OCI-LY7 (cell line): ENCODE measurements at places on chromosomes 12 and 14. TPM values are rescaled to one million over a fixed set of nuclear protein-coding genes. Genes with fewer than 3 reads are reported as not detected.
A peak's percentile ranks its signal among the peaks of the same experiment; 100 is the strongest.

DNA sequence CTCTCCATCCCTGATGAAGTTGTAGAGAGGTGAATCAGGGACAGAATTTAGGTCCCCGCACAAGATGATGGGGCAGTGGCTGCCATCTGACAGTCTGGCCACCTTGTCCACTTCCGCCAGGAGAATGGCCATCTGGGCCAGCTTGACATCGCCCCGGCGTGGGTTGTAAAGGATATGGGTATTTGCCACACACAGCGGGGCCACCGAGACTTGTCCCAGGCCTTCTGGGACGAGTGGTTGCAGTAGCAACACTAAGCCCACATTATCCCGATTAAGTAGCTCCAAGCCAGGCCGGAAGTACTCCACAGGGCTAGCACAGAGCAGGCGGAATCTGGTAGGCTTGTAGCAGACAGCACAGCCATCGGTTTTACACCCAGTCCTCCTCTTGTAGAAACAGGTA lies 6.2 kb downstream of the ANGEL1 start:
- no peak for DNase-seq

GRCh38 chr12:53174881-53175491 lies 5.5 kb upstream of the ZNF740 start:
- peak; percentile 38 for DNase-seq

DNA sequence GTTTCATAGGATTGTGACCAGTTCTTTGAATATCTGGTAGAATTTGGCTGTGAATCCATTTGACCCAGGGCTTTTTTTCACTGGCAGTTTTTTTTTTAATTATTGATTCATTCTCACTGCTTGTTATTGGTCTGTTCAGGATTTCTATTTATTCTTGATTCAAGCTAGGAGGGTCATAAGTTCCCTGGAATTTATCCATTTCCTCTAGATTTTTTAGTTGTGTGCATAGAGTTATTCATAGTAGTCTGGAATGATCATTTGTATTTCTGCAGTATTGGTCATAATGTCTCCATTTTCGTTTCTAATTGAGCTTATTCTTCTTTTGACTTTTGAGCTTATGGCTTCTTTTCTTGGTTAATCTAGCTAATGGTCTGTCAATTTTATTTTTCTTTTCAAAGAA lies 291.6 kb downstream of the AKAP6 start:
- no peak for DNase-seq

DNA sequence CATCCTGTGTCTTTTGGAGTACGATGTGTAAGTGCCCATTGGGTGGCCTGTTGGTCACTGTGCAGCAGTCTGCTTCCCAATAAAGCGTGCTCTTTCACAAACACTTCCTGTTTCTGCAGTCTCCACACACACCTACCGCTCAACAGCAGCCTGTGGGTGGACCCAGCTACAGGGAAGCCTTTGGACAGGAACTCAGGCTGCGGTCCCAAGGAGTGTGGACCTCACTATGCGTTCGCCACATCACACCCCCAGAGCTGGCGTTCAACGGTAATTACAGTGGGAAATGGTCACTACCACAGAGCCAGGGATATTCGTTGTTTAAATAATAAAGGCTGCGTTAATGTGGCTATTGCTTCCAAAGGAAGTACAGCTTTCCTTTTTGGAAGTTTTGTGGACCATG lies 16.2 kb downstream of the PSMC1 start:
- DNase-seq, result no peak

DNA sequence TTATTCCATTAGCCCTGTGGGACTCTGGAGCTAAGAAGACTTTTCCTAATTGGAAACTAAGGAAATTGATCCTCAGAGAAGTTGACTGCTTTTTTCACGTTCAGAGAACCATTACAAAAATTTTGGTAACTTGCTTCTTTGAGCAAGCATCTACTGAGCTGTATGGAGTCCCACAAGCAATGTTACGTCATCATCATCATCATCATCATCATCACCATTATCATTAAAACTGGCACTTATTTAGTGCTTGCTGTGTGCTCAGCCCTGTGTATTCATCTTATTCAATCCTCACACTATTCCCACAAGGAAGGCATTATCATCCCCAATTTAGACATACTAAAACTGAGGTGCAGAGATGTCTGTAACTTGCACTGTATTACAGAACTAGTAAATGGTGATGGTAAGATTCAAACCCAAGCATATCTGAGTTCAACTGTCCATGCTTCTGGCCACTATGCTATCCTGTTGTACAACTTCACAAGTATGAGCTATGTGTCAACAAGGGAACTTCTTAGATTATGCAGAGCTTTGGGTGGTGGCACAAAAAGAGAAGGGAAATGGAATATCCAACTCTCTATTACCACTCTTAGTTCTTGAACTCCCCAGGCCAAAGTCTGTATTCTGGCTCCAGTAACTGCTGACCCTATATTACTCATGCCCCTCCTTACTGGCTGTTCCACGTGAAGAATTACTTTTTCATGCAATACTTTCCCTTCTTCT lies 6.3 kb downstream of the KRT1 start:
- DNase-seq, result no peak

- no peak for DNase-seq
Measured at GRCh38 chr12:13093848-13094220, 9.6 kb downstream of the GSG1 start.

DNA sequence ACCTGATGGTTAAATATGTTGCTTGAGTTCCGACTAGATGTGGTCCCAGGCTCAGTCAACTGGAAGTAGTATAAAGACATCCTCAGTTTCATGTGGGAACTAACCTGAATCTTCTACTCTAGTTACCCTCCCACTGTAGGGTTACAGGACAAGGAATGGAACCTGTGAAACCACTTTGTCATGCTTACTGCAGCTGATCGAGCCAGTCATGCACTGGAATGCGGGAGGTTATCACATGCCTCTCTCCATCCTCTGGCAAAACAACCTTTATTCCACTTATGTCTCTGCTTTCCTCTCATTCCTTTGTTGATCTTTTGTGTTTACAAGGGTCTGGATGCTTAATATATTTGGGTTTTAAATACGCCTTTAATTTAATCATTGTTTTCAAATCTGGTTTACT lies 111.9 kb upstream of the DDHD1 start:
- DNase-seq, result no peak

Gene CDC42BPB
- total RNA-seq, result 0.20 and 0.46 TPM in 2 replicates

Gene MYO1H
- 0.11 and 0.59 TPM in 2 replicates for total RNA-seq

Gene LGR5
- 0.51 TPM in 1 of 2 replicates, not detected in the other for total RNA-seq

Gene TBX3
- not detected in 2 replicates for total RNA-seq

Gene LAG3
- 0.26 TPM in 1 of 2 replicates, not detected in the other for total RNA-seq
